ENCODE measurements at places on chromosomes 11 and 22. TPM values are rescaled to one million over a fixed set of nuclear protein-coding genes. Genes with fewer than 3 reads are reported as not detected.

GRCh38 chr11:62726915-62727164 is 417 bp downstream of the HNRNPUL2 start:
- no peak for DNase-seq

ISX gene
- 0.07 TPM for total RNA-seq

MYRF gene
- 21.4 TPM for total RNA-seq

DNA sequence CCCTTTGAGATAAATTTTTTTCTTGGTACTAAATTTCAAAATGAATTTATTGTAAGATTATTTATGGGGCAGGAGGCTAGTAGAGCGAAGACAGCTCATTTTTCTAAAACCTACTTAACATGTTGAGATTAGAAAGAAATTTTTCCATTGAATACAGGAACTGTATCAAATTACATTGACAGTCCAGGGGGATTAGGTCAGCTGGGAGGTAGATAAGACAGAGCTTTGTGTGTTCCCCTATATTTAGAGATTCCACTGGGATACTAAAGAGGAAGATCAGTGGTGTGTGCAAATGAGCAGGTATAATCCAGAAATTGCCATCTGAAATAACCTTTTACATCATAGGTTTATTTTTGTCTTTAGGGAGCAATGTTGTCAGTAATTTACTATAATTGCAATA is 32.1 kb downstream of the ENDOD1 start:
- no peak for DNase-seq

GRCh38 chr22:48428631-48429371 is 1398.9 kb downstream of the BRD1 start:
- no peak for DNase-seq

GRCh38 chr11:2724104-2724503 is 24.3 kb upstream of the KCNQ1OT1 start:
- DNase-seq = no peak

DNA sequence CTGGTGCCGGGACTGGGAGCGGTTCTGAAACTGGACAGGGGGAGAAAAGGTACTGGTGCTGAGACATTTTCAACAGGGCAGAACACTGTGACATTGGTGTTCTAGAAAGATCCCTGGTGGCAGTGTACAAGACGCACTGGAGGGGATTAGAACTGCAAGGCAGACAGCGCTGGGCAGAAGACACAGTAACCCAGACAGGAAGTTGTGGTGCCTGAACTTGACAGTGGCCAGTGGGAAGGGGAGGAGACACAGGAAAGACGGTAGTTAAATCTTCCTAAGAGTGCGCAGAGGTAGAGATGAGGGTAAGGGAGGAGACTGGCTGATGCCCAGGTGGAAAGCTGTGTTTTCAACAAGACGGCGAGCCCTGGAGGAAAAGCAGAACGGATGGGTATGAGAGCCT is 24.5 kb downstream of the FAM227A start:
- DNase-seq = no peak

NAALADL1 gene
- 0.38 TPM for total RNA-seq

- no peak for DNase-seq
Observed at GRCh38 chr11:119580081-119580480, 148.9 kb downstream of the NECTIN1 start.
